Stimulated activated CD8-positive, alpha-beta memory T cell treated with anti-CD3 and anti-CD28 coated beads, Interleukin-4, amount 100 ng/mL, for 24 hours (primary cell): ENCODE measurements at places on chromosomes 7 and 10.

DNA sequence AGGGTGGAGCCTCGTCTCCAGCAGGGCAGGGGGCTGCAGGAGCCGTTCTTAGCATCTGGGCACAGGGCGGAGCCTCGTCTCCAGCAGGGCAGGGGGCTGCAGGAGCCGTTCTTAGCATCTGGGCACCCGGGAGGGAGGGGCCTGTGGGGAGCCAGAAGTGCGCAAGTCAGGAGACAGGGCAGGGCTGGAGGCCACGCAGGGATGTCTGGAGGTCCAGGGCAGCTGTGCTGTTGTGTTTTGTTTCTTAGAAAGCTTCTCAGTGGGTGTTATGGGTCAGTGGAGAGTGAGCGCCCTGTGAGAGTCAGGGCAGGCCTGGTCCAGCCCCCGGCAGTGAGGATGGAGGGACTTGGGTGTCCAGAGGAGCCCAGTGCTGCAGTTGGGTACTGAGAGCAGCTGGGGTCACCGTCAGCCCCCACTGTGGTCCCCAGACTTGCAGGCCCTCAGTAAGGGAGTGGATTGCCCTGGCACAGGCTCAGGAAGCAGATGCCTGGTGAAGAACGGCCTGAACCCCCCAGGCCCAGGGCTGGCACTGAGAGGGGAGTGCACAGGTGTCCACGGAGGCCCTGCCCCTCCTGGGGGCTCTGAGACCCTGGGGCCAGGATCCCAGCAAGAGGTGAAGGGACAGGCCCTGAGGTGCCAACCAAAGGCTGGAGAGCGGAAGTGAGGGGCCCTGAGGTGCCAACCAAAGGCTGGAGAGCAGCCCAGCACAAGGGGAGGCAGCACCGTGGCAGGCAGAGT lies 29.8 kb downstream of the FAM20C start:
- no peak for DNase-seq

GRCh38 chr10:126892226-126893175 lies 12.7 kb upstream of the DOCK1 start:
- no peak for DNase-seq

DNA sequence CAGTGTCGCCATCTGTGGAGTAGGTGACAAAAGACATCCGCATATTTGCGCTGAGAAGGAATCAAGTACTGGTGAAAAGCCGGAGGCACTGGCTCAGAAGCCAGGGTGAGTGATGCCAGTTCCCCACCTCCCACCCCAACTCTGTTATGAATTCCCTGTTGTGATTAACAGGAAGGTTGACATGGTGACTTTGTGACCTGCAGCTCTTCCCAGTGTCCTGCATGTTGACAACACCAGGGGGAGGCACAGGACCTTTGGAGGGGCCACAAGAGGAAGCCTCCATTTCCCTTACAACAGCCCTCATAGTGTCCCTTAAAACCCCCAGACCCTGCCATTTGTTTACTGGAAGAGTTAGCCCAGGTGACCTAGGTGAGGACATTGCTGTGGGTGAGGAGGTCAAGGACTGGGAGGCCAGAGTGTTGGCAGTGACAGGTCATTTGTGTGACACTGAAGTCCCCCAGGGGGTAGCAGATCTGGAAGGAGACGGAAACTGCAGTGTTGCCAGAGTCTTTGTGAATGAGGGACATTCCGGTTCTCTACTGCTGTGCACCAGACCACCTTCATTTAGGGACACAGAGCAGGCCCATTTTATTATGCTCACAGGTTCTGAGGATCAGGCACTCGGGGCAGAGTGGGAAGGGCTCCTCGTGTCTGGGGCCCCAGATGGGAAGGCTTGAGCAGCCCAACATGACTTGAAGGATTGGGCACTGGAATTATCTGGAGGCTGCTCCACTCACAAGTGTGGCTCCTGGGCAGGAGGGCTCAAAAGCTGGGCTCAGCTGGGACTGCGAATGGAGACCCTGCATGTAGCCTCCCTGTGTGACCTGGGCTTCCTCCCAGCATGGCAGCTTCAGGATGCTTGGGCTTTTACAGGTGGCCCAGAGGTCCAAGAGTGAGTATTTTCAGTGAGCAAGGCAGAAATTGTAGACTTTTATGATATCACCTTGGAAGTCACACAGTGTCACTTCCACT lies 13.0 kb upstream of the ANTXRL start:
- DNase-seq: no peak

- peak; percentile 2 for DNase-seq
These were observed 45.5 kb upstream of the CYTH3 start for GRCh38 chr7:6317797-6318438.

DNA sequence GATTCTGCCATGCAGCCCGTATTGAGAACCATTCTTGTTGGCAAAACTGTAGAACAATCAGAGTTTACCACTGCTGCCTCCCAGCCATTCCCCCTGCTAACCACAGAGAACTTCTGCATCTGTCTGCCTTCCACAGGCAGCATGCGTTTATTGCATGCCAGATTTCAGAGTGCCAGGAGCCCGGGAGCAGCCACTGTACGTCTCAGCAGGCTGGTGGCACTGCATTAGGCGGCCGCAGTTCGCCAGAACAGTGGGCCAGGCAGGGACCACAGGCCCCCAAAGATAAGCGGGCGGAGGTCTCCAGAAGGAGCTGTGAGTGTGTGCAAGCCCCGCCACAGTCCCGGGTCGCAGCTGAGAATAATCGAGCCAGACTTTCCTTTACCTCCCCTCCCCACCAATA lies 31.8 kb downstream of the ZNF467 start:
- DNase-seq: no peak

DNA sequence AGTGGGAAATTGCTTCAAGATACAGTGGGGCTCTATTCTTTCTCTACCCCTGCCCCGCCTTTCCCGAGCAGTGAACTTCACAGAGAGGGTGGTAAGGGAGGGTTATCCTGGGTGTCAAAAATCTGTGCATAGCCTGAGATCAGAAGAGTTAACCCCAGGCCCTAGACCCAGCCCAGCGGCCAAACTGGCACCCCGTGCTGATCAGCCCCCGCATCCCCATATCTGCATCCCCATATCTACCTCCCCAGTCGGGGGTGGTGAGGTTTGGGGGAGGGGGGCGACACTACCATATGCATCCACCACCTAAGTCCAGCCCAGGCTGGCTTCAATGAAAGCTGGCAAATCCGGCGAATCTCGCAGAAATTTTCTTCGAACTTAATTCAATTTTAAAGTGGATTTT lies 7.0 kb upstream of the DLX6 start:
- no peak for DNase-seq

DNA sequence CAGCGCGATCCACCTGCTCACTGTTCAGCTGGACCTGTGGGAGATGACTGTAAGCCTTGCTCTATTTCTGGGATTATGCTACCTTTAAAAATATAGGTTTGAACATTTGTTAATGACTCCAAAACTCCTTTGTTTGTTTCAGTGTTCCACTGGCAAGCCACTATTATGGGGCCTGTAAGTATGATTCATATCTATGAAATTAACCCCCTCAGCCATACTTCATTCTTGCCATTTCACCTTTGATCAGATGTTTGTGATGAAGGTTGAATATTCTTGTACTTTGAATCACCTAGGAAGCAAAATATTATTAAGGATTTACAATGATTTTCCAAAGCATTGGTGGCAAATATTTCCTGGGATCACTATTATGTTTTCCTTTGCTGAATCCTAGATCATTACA lies 23.9 kb upstream of the TFAM start:
- DNase-seq: no peak

DNA sequence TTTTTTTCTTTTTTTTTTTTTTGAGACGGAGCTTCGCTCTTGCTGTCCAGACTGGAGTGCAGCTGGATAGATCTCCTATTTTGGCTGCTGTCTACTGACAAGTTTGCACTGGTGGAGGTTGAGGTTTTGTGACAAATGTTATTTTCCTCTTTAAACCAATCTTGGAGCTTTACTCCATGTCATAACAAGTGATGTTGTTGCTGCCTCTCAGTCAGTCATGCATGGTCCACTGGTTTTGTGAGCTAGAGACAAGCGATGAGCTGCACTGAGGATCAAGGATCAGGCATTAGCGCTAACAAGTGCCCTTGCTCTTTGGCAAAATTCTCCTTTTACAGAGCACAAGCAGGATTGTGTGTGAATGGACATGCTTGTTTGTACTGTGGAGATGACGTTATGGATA lies 805 bp upstream of the WDFY4 start:
- DNase-seq: no peak

DNA sequence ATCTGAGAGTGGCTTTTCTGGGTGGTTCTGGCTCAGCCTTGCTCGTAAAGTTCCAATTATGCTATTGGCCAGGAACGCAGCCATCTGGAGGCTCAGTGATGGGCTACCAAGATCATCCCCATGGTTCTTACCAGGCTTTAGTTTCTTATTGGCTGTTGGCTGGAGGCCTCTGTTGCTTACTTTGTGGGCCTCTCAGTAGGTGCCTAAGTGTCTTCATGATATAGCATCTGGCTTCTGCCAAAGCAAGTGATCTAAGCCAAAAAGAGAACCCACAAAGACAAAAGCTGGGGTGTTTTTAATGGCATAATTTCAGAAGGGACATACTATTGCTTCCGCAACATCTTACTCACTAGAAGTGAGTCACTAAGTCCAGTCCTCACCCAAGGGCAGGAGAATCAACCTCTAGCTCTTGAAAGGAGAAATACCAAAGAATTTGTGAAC lies 132.0 kb upstream of the MDFIC start:
- DNase-seq: no peak

DNA sequence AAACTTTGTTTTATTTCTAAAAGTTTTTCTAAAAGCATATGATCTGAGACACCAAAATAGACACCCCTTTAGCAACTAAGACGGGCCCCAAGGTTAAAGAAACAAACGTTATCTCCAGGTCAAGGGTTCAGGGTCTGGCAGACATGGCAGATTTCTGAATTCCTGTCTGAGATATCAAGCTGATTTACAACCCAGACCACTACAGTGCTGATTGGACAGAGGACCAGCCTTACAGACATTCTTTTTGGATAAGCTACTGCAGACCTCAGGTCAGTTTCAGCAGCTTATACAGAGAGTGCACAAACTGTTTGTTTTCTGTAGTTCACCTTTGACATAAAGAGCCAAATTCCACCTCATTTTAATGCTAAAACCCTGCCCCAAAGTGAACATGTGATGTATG lies 34.8 kb downstream of the SVOPL start:
- no peak for DNase-seq

GRCh38 chr7:156475179-156475578 lies 165.4 kb upstream of the RNF32 start:
- DNase-seq: no peak

- no peak for DNase-seq
These were observed 32.5 kb upstream of the ERCC6 start for GRCh38 chr10:49571388-49571787.

GRCh38 chr10:85649461-85649860 lies 717.1 kb downstream of the GRID1 start:
- no peak for DNase-seq

DNA sequence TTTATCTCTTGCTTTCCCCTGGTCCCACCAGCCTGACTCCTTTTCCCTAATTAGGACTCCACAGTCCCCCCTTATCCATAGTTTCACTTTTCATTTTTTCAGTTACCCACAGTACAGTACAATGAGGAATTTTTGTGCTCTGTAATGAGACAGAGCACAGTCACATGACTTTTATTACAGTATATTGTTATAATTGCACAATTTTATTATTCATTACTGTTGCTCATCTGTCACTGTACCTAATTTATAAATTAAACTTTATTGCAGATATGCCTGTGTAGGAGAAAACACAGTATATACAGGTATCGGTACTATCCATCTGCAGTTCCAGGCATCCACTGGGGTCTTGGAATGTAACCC lies 125.4 kb downstream of the KCNMA1 start:
- no peak for DNase-seq

DNA sequence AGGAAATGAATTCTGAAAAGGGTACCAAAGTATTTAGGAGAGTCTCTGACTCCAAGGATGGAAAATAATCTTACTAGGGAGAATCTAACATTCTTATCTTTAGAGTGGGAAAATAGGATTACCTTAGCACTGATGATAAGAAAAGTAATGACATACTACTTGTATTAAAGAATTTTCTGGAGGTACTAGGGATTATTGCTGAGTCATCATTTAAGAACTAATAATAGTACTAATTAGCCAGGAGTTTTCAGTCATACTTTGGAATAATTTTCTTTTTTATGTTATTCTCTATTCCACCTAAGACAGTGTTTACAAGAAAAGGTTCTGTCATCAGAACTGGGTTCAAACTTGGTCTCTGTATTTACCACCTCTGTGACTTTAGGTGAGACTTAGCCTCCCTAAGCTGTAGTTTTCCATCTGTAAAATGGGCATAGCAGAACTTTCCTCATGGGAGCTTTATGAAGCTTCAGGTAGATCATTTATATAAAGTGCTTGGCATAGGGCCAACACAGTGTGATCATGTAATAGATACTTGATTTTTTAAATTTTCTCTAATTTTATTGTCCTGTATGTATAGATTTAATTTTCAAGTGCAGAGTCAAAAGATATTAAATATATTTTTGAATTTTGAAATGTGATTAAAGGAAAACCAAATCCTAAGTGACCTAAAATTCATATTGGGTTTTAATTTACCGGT lies 20.4 kb downstream of the ITGB8 start:
- no peak for DNase-seq

GRCh38 chr7:22356701-22357310 lies at the start of gene RAPGEF5:
TSS of gene RAPGEF5 (minus strand) at chr7:22357154. CDS start at chr7:22357060, 94 bp downstream.
- no peak for DNase-seq

GRCh38 chr7:150935149-150935548 lies 43.0 kb downstream of the KCNH2 start:
- DNase-seq: no peak

GRCh38 chr7:32957326-32958045 lies at the start of gene FKBP9:
TSS of gene FKBP9 (plus strand) at chr7:32957440. CDS start at chr7:32957574, 134 bp downstream.
- DNase-seq: no peak

DNA sequence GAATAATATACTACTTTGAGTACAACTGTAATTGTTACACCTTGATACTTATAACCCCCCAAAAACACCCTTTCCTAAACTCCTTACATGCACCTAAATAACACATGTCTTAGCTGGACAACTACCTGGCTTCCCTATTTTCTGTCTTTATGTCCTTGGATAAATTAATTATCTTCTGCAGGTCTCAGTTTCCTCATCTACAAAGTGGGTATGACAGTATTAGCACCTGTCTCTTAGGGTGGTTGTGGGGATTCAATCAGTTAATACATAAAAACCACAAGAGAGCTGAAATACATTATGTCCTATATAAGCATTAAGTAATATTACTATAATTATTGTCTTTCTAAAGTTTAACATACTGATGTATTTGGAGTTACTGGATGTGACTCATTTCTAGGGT lies 10.8 kb downstream of the STEAP2 start:
- DNase-seq: no peak

DNA sequence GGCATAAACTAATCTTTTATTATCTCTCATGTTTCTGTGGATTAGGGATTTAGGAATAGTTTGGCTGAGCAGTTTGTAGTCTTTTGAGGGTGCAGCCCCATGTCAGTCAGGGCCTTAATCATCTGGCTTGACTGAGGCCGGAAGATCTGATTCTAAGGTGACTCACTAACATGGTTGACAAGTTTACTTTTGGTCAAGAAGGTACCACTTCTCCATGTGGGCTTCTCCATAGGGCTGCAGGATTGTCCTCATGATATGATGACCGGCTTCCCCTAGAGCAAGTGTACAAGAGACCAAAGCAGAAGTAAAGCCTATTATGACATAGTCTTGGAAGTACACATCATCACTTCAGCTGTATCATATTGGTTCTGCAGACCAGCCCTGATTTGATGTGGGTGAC lies 45.9 kb upstream of the OIT3 start:
- no peak for DNase-seq

GRCh38 chr7:55211726-55212125 lies 153.4 kb upstream of the LANCL2 start:
- no peak for DNase-seq
